ENCODE measurements at places on chromosomes 2 and 18.

DNA sequence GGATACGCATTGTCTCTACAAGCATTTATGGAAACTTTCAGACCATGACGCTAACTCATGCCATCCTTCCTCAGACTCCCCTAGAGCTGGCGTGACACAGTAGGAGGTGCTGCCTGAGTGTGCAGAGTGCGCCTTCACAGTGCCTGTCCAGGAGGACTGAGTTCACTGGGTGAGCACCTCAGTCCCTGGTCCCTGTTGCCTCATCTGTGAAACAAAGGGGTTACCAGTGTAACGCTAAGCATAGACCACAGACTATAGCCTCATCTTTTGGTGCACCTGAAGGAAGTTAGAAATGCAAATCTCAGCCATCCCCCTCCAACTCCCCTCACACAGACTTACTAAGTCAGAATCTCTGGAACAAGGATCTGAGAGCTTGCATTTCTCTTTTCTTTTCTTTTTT lies 142.8 kb downstream of the TMEM17 start:
- DNase-seq, result no peak

DNA sequence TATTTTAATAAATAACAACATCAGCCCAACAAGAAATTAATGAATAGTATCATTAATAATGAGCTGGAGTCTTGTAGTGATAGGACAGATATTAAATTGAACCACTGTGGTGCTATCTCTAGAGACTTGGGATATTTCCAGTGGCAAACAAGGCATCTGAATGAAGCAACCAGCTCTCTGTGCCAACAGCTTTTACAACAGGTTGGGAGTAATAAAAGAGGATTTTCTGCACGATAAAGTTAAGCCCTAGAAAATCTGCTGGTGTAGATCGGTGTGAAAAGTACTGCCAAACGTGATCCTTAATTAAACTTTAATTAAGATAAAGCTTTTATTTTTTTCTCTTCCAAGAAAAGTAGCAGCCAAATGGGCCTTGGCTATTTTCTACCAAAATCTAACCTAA lies 385.5 kb downstream of the NR4A2 start:
- DNase-seq, result no peak

- no peak for DNase-seq
These were observed 91.1 kb downstream of the EML6 start for GRCh38 chr2:54814389-54815147.

DNA sequence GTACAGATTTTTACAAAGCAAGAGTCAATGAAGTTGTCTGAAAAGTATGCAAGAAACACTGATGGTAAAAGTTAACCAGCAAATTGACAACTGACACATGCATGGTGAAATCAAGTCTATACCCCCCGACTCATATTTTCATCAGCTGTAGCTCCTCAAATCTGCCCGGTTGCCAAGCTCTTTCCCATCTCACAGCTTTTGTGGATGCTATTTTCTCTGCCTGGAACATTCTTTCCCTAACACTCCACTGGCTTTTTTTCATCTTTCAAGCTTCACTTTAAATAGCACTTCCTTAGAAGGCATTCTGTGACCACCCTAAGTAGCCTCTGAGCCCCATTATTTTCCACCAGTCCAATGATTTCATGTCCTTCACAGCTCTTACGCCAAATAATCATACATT lies 18.1 kb downstream of the NBAS start:
- no peak for DNase-seq

DNA sequence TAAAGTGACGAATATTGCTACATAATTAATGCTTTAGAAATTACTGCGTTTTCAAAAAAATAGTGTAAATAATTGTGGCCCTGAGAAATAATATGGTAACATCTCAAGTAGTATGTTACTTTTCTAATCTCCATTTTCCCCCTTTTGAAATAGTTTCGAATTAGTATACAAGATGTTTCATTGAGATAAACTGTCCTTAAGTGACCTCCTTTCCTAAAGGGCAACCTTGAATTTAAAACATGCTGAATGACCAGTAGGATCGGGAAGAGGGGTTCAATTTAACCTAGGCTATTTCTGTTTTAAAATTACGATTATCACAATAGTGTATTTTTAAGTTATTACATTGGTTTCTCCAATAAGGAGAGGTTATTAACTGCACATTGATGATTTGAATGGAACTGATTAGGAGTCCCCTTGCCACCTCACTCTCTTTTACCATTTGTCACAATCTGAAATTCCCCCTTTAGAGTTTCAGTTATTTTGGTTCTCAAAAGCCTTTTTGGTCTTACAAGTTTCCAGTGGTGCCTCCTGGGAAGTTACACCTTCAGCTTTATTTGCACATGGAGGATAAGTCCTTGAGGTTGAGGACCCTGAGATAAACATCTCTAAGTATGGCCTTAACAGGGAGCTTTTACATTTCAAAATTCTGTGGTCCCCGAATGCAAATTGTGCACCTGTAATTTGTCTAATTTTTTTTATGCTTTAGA lies 2.3 kb downstream of the ACTR3 start:
- DNase-seq, result no peak

GRCh38 chr18:70491734-70492348 lies 203.0 kb downstream of the SOCS6 start:
- DNase-seq, result no peak

GRCh38 chr2:44450806-44451205 lies 89.1 kb downstream of the CAMKMT start:
- DNase-seq, result no peak

- no peak for DNase-seq
These were observed 3.2 kb upstream of the PDK1 start for GRCh38 chr2:172552547-172553291.

DNA sequence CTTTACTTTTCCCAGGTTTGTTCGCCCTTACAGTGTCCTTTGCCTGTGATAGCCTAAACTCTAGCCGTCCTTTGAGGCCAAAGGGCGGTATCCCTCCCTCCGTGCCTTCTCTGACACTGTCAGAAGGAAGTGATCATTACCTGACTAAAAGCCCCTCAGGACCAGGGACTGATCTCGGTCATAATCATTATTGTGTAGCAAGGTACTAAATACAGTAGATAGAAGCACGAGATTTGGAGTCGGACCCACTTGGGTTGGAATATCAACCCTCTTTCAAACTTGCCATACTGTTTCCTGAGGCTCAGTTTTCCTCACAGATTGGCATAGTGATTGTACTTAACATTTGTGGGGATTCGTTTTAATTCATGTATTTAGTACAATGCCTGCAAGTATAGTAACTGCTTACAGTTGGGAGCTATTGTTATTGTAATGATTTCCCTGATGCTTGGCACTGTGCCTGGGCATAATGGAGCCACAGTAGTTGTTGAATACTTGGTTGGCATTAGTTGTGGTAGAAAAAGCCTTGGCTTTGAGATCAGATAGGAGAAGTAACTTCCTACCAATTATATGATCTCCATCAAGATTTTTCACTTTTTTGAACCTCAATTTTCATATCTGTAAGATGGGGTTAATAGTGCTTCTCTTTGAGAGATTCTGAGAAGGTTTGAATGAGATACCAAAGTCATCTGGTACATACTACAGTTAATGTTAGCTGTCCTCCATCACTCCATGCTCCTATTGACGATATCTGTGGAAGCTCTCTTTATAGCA lies 836 bp downstream of the STK11IP start:
- no peak for DNase-seq

GRCh38 chr2:196750291-196750923 lies 49.1 kb downstream of the GTF3C3 start:
- no peak for DNase-seq

DNA sequence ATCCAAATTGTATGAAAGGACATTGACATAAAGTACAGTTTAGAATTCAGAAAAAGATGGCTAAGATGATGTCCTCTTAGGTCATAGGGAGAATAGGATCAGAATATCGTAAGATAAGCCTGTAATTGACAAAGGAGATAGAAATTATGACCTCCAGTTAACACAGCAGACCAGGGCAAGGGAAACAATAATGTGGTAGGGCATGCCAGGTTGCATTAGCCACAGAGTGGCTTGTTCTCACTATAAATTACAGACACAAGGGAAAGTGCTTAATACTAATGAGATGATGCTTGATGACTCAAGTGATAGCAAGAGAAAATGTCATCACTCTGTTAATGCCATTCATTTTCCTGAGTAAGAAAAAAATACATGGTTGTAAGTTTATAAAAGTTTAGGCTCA lies 48.9 kb upstream of the LRP1B start:
- no peak for DNase-seq

GRCh38 chr2:230677201-230677946 lies 35.3 kb upstream of the CAB39 start:
- no peak for DNase-seq

- DNase-seq, result no peak
These were observed 470.7 kb upstream of the ZEB2 start for GRCh38 chr2:144990661-144991060.

GRCh38 chr2:158778243-158778642 lies 16.9 kb upstream of the DAPL1 start:
- DNase-seq, result no peak

DNA sequence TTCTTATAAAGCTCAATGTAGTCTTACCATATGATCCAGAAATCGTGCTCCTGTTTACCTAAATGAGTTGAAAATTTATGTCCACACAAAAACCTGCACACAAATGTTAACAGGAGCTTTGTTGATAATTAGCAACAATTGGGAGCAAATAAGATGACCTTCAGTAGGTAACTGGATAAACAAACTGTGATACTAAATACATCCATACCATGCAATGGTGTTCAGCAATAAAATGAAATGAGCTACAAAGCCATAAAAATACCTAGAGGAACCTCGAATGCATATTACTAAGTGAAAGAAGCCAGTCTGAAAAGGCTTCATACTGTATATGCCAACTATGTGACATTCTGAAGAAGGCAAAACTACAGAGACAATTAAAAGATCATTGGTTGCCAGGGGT lies 185.6 kb upstream of the HNRNPA3 start:
- DNase-seq, result no peak

DNA sequence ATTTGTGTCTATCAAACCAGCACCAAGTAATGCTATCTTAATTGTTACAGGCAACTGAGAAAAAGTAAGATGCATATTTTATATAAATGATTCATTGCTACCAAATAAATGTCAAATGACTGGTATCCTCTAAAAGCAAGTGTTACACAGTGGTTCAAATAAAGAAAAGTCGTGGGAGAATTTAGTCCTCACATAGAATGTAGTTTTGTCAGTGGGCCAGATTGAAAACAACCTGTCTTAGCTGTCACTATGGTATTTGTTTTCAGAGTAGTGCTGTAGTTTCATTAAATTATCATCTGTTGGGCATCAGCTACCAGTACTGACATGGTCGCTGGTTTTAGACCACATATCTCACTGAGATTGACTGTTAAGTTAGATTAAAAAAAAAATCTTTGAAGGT lies 10.2 kb upstream of the EIF2AK3 start:
- no peak for DNase-seq

DNA sequence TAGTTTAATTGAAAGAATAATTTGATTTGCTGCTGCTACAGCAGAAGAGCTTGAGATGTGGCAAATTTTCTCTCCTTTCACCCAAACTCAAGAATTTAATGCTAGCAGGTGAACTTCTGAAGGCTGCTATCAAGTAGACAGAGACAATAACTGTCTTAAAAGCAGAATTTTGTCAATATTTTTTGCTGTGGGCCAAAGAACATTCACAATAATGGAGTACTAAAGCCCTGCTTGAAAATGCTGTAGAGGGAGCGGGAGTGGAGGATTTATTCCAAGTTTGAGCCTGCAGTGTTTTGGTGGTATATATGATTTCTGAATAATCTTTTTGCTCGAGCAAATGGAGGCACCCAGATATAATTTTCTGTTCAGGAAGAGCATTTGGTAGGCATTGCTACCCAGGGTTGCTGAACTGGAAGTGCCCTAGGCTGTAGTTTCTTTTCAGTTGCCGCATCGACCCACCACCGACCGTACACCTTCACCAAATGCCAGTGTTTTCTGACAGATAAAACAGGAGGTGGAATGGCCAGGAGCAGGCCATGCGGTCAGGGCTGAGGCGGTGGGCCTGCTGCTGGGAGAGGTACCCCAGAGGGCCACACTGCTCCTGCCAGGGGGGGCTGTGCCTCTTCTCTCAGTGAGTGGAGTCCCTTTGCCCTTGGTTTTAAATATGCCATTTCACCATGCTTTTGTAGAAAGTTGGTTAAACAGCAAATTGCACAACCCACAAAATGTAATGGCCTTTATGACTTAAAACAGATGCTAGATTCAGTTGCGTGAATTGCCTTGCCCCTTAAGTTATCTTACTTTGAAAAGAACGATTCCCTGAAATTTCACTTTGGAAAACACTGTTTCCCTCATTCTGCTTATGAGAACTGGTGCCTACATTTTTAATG lies 36.4 kb downstream of the TSHZ1 start:
- no peak for DNase-seq

DNA sequence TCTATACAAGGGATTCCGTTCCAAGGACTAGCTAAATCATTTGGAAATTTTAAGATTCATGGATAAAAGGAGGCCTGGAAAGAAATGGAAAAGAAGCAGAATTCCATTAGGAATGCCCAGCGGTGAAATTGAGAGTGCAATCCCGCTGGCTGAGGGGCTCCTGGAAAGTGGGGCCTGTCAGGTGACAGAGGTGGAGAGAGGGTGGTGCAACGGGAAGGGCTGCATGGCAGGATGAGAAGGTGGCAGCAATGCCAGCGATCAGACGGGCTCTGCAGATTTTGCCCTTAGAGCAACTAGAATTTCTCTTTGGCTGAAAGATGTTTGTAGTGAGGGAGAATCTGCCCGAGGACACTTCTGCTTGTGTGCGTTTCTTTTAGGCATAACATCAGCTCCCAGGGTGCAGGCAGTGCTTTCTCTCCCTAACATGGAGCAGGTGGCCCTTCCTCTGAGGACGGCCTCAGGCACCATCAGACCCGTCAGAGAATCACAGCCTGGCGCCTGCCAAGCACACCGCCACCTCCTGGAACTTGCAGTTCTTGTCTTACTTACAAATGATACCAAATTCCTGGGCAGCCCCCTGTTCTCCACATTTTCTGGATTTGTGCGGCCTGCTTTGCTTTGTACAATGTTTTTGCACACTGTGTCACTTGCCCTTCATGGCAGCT lies 261.6 kb downstream of the NDUFA10 start:
- DNase-seq, result no peak

- no peak for DNase-seq
These were observed 126.8 kb downstream of the ACOXL start for GRCh38 chr2:110858993-110859701.

DNA sequence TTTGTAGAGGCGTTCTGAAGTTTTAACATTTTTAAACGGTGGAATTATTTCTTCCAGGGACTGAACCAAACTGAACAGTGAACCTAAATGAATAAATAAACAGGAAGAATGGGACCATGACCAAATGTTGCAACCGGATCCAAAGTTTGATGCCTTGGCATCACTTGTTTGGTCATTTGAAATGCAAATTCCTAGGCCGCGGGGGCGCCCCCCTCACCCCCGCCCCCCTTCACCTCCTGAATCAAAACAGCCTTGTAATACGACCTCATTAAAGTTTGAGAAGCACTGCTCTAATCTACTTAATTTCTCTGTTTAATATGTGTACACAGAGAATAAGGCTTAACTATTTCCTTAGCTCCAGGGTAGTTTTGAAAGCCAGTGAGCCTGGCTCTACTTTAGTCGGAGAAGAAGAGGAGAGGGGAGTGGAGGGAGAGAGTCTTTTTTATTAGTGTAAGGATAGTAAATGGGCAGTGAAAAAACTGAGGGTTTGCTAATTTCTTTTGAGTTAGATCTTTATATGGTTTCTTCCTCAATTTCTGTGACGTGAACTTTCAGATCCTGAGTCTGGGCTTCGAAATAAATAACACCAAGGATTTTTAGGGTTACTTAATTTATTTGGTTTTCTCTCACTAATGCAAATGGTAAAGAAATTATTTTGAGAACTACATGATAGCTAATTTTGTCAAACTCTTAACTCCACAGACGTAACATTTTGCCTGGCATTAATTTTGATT lies 5.7 kb downstream of the C2orf80 start:
- no peak for DNase-seq

GRCh38 chr18:62524440-62525200 lies 1.8 kb downstream of the ZCCHC2 start:
- DNase-seq, result no peak
